ENCODE measurements at places on chromosomes 12 and 14. TPM values are rescaled to one million over a fixed set of nuclear protein-coding genes. Genes with fewer than 3 reads are reported as not detected.

The SLCO1A2 gene
- 25.8 TPM for total RNA-seq

The SP1 gene
- 55.2 TPM for total RNA-seq

The REC8 gene
- total RNA-seq = 21.8 TPM

The DLK1 gene
- 5.3 TPM for total RNA-seq

The HAL gene
- total RNA-seq = 0.33 TPM

The GPX2 gene
- total RNA-seq = 0.30 TPM

The FAM161B gene
- total RNA-seq = 13.8 TPM

The KRT83 gene
- not detected for total RNA-seq
